GM23248 (cell line): ENCODE measurements at places on chromosomes 5 and 9. TPM values are rescaled to one million over a fixed set of nuclear protein-coding genes. Genes with fewer than 3 reads are reported as not detected.

PCSK5 gene
- total RNA-seq, result 3.9 and 4.3 TPM in 2 replicates

DNA sequence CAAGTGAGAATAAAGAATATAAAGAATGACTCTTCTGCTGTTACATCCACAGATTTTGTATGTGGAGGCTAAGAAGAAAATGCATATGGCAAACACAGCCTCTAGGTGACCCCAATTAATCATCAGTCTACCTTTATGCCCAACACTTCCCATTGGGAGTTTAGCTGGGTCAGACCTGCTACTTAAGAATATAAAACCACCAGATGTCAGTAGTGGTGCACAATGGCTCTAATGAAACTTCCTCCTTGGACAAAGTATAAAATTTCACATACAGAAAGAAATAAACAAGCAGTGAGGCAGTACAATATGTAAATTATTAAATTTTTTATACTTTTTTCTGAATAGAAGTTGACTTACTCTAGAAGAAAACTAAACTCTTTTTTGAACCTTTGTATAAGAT, 539.9 kb downstream of the BRINP1 start:
- H3K27ac ChIP-seq, result no peak overlapping the region
- no peaks in the 10 kb centered on the region for H3K36me3 ChIP-seq
- no peak overlapping the region for H3K4me3 ChIP-seq
- no peaks in the 10 kb centered on the region for H3K27me3 ChIP-seq
- no peaks in the 10 kb centered on the region for H3K4me1 ChIP-seq

C7 gene
- not detected in 2 replicates for total RNA-seq

DNA sequence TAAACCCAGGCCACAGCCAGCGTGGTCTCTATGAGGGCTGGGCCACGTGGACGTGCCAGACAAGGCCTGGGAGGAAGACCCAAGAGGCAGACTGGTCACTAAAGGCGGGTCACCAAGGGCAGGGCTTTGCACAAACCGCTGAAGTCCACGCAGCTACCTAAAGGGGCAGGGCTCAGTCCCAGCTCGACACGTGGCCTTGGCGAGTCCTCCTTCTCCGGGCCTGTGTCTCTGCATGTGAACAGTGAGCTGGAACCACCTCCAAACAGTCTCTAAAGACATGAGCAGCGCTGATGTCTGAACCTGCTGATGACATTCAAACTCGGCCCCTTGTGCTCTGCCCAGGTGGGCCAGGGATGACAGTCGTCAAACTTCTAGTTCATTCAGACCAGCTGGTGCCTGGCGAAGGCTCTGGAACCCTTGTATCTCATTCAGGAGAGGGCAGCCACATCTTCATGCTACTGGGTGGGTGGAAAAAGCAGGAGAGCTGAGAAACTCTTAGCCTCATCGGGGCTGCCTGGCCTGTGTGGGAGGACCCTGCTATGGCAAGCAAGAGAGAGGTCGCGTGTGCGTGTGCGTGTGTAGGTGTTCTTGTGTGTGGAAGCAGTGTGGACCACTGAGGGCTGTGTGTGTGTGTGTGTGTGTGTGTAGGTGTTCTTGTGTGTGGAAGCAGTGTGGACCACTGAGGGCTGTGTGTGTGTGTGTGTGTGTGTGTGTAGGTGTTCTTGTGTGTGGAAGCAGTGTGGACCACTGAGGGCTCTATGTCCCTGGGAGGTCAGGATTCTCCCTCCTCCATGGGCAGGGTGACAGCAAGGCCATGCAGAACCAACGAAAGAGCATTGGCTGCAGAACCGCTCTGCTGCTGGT, 14.1 kb upstream of the SLC25A51 start:
- no peak overlapping the region for H3K4me3 ChIP-seq
- no peaks in the 10 kb centered on the region for H3K27me3 ChIP-seq
- H3K27ac ChIP-seq, result no peak overlapping the region
- no peaks in the 10 kb centered on the region for H3K36me3 ChIP-seq
- no peaks in the 10 kb centered on the region for H3K4me1 ChIP-seq
- DNase-seq, result no peak

DNA sequence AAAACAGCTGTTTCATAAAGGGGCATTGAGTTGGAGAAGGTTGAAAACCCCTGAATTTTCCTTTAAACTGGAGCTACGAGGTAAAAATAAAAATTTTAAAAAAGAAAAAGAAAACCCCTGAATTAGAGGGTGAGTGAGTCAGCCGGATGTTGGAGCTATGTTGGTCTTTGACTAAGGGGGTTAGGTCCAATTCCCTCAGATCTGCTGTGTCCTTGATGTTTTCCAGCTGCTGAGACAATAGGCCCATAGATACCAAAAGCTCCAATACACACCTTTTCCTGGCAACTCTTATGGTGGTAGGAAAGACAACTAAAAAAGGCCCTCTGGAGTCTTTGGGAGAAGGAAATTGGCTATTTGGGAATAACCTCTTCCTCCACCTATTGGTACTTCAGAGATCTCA, 79.4 kb upstream of the SAP30L start:
- no peaks in the 10 kb centered on the region for H3K36me3 ChIP-seq
- no peaks in the 10 kb centered on the region for H3K27me3 ChIP-seq
- H3K4me1 ChIP-seq, result peaks cover 67% of the 10 kb centered on the region
- H3K4me3 ChIP-seq, result no peak overlapping the region
- peak; percentile 26 for DNase-seq
- peak overlapping the region; percentile 86 for H3K27ac ChIP-seq

- no peak for DNase-seq
- no peaks in the 10 kb centered on the region for H3K27me3 ChIP-seq
- H3K27ac ChIP-seq, result no peak overlapping the region
- no peaks in the 10 kb centered on the region for H3K36me3 ChIP-seq
Observed at GRCh38 chr9:131400627-131401026, 6.7 kb downstream of the PRRC2B start.

GABRA1 gene
- not detected in 2 replicates for total RNA-seq

DNA sequence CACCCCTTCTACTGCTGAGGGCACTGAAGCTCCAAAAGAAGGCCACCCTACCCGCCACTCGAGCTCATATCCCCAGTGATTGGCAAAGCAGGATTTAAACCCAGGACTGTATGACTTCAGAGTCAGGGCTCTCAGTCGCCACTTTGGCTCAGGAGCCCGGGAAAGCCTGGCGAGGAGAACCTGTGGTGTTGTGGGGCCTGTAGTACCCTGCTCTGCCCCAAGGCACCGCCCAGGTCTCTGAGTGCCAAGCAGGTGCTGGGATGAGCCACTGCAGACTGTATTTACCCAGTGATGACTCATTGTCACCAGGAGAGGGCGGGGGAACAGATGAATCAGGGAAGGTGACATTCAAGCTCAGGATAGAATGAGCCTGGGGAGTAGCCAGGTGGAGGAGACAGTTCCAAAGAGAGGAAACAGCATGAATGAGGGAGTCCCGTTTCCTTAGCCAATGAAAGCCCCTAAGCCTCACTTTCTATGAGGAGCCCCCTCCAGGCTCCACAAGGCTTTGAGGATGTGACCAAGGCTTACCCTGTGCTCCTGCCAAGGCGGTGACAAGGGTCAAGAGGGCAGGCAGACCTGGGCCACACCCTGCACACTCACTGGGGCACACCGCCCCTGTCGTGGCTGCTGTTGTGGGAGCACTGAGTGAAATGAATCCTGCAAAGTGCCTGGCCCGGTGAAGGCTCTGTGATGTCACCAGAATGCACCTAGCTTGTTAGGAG, 17.8 kb upstream of the DPM2 start:
- H3K27me3 ChIP-seq, result no peaks in the 10 kb centered on the region
- H3K4me3 ChIP-seq, result no peak overlapping the region
- no peak overlapping the region for H3K27ac ChIP-seq

DNA sequence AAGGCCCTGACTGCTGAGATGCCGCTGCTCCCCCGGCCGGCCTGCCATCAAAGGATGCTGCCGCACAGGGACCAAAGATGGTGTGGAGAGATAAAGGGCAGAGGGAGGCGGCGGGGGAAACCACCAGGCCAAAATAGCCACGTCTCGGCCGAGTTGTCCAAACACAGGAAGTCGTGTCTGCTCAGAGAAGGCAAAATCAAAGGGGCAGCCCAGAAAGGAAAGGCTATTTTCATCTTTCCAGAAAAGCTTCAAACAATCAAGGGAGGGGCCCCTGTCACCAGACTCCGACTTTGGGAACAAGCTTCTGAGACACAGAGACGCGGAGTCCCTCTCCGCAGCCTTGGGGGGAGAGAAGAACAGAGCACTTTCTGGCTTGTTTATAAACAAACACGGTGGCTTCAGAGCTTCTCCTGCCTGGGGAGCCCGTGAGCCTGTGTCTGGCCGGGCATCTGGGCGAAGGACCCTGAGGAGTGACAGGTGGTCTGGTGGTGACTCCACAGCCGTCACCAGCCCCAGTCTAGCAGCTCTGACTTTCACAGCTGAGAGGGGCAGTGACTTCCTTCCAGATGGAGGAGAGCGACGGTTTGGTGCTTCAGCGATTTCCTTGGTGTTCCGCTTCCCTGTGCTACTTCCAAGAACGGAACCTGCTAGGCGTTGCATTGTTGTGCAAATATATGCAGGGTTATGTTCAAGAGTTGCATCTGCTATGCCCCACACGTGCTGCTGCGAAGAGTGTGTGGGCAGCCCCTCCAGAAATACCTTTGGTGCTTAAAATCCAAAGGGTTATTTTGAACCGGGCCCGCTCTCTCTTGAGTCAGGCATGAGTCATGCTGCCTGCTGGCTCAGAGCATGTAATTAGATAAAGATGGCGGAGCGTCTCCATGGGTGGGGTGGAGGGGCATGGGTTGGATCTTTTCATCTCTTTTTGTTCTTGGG, 24.0 kb downstream of the ADAMTSL2 start:
- peak; percentile 95 for DNase-seq
- H3K27ac ChIP-seq, result peak overlapping the region; percentile 41
- peak overlapping the region; percentile 47 for H3K4me3 ChIP-seq
- H3K4me1 ChIP-seq, result peaks cover 10% of the 10 kb centered on the region
- no peaks in the 10 kb centered on the region for H3K36me3 ChIP-seq
- 0 out of 2 replicates have a peak, but pooled peaks cover 6% of the 10 kb centered on the region for H3K27me3 ChIP-seq

DNA sequence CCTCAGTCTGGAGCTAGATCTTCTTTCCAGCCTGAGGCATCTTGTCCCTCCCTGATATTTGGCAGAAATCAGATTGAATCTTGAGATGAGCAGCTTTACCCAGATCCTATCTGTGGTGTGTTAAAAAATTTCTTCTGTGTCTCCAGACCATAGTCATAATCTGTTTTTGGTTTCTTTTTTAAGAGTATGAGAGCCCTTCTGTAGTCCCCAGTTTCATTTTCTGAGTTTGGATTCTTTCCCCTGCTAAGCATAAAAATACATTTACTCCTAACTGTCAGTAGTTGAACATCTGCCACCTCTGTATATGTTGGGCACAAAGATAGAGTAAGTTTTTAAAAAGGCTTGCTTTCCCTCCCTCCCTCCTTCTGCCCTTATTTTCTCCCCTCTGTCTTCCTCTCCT, 137.7 kb downstream of the CNTLN start:
- H3K4me1 ChIP-seq, result no peaks in the 10 kb centered on the region
- H3K36me3 ChIP-seq, result no peaks in the 10 kb centered on the region
- no peak for DNase-seq
- no peak overlapping the region for H3K4me3 ChIP-seq
- no peak overlapping the region for H3K27ac ChIP-seq
- no peaks in the 10 kb centered on the region for H3K27me3 ChIP-seq

DNA sequence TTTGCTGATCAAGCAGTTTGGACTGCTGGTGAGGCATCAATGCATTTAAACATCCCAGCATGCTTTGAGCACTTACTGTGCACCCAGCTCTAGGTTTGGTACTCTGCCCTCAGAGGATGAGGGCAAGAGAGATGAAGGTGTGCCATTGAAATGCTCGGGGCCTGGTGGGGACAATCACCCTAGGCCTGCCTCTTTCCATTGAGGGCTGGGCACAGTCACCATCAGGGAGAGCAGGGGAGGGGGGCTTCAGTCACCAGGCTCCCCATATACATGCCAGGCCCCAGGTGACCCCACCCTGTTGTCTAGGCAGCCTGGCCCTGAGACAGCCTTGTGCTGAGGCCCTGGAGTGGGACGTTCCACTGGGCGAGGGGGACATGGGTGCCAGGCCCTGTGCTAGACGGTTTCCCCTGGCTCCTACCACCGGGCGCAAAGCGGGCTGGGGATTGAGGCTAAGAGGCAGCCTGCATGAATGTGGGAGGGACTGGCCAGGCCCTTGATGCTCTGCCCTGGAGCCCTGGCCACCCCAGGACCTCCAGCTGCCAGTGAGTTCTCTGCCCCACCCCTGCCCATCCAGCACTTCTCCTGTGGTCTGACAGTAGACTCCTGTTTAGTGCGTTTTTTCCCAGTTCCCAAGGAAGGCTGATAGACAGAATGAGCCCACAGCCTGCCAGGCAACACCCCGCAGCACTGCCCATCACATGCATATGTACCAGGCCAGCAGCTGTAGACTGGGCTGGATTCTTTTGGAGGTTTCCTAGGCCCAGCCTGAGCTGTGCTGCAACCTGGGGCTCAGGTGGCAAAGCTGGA, 18.9 kb downstream of the TCF7 start:
- H3K27me3 ChIP-seq, result no peaks in the 10 kb centered on the region
- no peak for DNase-seq
- peaks cover 8% of the 10 kb centered on the region; the same call in 1 of the 2 replicates for H3K36me3 ChIP-seq
- H3K4me3 ChIP-seq, result no peak overlapping the region
- H3K27ac ChIP-seq, result no peak overlapping the region

SLC22A5 gene
- total RNA-seq, result 1.9 and 3.0 TPM in 2 replicates

GRCh38 chr5:103657301-103657700, 94.7 kb upstream of the NUDT12 start:
- no peak overlapping the region for H3K4me3 ChIP-seq
- H3K4me1 ChIP-seq, result no peaks in the 10 kb centered on the region
- no peak for DNase-seq
- H3K27me3 ChIP-seq, result no peaks in the 10 kb centered on the region
- no peaks in the 10 kb centered on the region for H3K36me3 ChIP-seq

HTR1A gene
- total RNA-seq, result not detected in 2 replicates

DNA sequence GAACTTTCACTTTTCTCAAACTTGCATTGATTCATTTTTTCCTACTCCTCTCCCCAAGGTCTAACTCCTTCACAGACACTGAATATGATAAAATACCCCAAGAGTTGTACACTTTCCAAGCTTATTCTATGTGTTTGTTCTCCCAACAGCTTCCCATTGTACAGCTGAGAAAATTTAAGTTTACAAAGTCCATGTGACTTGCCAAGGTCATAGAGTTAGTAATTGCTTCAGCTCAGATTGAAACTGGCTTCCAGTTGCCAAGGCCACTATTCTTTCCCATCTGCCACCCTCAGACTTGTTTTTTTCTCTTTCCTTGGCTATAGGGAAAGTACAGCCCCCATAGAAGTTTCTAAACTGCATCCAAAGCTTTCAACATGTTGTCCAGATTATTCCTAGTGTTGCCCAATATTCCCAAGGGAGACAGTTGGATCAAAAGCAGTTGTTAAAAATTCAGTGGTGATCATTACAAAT, 34.8 kb downstream of the TNFSF8 start:
- H3K4me1 ChIP-seq, result peaks cover 48% of the 10 kb centered on the region
- H3K4me3 ChIP-seq, result peak overlapping the region; percentile 27
- peak overlapping the region; percentile 92 for H3K27ac ChIP-seq
- DNase-seq, result peak; percentile 43
- no peaks in the 10 kb centered on the region for H3K36me3 ChIP-seq

GRCh38 chr9:13224366-13224765, 55.1 kb downstream of the MPDZ start:
- H3K4me3 ChIP-seq, result no peak overlapping the region
- H3K4me1 ChIP-seq, result no peaks in the 10 kb centered on the region
- H3K27me3 ChIP-seq, result no peaks in the 10 kb centered on the region
- H3K36me3 ChIP-seq, result peaks cover 12% of the 10 kb centered on the region; the same call in 1 of the 2 replicates
- H3K27ac ChIP-seq, result no peak overlapping the region
- DNase-seq, result no peak

SPATA6L gene
- total RNA-seq, result 0.65 and 1.0 TPM in 2 replicates

QRFP gene
- not detected in 2 replicates for total RNA-seq

- H3K27me3 ChIP-seq, result no peaks in the 10 kb centered on the region
- no peak overlapping the region for H3K27ac ChIP-seq
- DNase-seq, result no peak
- no peak overlapping the region for H3K4me3 ChIP-seq
- peaks cover 28% of the 10 kb centered on the region for H3K36me3 ChIP-seq
- no peaks in the 10 kb centered on the region for H3K4me1 ChIP-seq
Observed at GRCh38 chr5:112876362-112876761, 15.3 kb downstream of the SRP19 start.
